ENCODE measurements at places on chromosomes 3 and 15. TPM values are rescaled to one million over a fixed set of nuclear protein-coding genes. Genes with fewer than 3 reads are reported as not detected.

DNA sequence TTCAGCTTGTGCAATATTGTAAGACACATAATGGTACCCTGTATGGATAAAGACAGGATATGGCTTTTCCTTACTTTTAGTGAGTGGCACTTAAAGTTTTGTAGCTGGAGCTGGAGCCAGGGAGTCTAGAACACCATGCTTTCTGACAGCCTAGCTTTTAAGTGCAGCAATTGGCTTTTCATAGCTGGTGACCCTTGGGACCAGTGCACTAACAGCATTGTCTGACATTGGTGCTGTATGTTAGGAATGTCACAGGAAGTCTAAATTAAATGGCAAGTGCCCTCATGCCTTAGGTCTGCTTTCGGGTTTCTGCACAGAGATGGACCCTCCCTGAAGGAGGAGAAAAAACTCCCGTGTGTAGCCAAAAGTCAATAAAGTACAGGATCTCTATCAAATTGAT lies 628.2 kb downstream of the NR2F2 start:
- H3K4me1 ChIP-seq, result no peaks in the 10 kb centered on the region
- no peaks in the 10 kb centered on the region for H3K36me3 ChIP-seq

GRCh38 chr3:148729476-148730055 lies 31.9 kb downstream of the AGTR1 start:
- no peak for DNase-seq
- H3K27me3 ChIP-seq, result no peaks in the 10 kb centered on the region
- H3K36me3 ChIP-seq, result no peaks in the 10 kb centered on the region
- peaks cover 4% of the 10 kb centered on the region for H3K4me1 ChIP-seq
- H3K4me3 ChIP-seq, result no peak overlapping the region

GRCh38 chr3:51696954-51697353 lies 9.9 kb upstream of the GRM2 start:
- no peak for DNase-seq
- no peak overlapping the region for H3K4me3 ChIP-seq
- no peaks in the 10 kb centered on the region for H3K36me3 ChIP-seq
- H3K27me3 ChIP-seq, result no peaks in the 10 kb centered on the region

DNA sequence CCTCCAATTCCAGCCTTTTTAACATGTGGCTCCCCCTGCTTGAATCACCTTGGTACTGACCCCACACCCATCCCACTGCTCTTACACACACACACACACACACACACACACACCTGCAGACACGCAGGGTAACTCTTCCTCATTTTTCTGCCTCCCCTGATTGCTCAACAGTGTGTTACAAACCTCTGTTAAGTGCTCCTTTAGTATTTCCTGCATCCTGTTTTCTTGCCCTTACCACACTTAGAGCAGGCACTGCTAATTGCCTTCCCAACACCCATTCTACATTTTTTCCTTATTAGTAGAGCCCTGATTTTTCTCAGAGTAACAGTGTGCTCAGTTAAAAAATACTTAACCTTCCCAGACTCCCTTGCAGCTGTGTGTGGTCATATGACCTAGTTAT lies 184.0 kb downstream of the EBLN2 start:
- DNase-seq, result no peak
- H3K36me3 ChIP-seq, result peaks cover 3% of the 10 kb centered on the region
- H3K4me3 ChIP-seq, result no peak overlapping the region
- no peak overlapping the region for H3K27ac ChIP-seq
- H3K27me3 ChIP-seq, result no peaks in the 10 kb centered on the region

- peak; percentile 34 for DNase-seq
- H3K4me3 ChIP-seq, result no peak overlapping the region
Observed at GRCh38 chr3:97979610-97980009, 7.4 kb upstream of the RIOX2 start.

GRCh38 chr15:90211440-90212143 lies 10.5 kb downstream of the SEMA4B start:
- no peak overlapping the region for H3K4me3 ChIP-seq
- H3K36me3 ChIP-seq, result peaks cover 4% of the 10 kb centered on the region
- peaks cover 9% of the 10 kb centered on the region for H3K4me1 ChIP-seq
- no peak for DNase-seq
- H3K27ac ChIP-seq, result peak overlapping the region; percentile 60
- H3K27me3 ChIP-seq, result no peaks in the 10 kb centered on the region

GRCh38 chr15:100809587-100809986 lies 70.0 kb upstream of the ALDH1A3 start:
- no peak for DNase-seq
- H3K4me1 ChIP-seq, result peaks cover 2% of the 10 kb centered on the region
- H3K27ac ChIP-seq, result no peak overlapping the region
- H3K36me3 ChIP-seq, result 0 out of 2 replicates have a peak, but pooled peaks cover under 1% of the 10 kb centered on the region

DNA sequence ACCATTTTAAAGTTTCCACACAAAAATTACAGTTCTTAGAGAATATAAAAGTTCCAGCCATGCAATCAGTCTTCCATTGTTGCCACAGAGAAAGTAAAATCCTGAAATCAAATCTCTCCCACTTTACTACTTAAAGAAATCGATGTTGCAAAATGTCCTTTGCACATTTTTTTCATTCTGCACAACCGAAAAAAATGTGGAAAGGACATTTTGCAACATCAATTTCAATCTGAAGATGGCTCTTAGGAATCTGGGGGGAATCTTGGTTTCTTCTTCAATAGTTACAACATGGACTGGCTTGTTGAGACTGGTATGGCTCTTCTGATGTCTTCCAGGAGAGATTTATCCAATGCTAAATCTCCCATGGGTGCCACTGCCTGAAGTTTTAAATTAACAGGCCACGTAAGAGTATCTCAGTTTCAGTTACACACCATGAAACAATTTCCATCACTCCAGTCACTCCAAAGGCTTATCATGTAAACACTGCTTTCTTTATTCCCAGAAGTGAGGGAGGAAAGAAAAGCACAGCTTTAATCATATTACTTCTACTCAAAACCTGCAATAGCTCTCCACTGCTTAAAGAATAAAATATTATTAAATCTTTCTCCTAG lies 55.8 kb upstream of the CTNNB1 start:
- H3K4me3 ChIP-seq, result no peak overlapping the region
- no peak overlapping the region for H3K27ac ChIP-seq
- peaks cover 12% of the 10 kb centered on the region for H3K4me1 ChIP-seq
- no peak for DNase-seq
- H3K36me3 ChIP-seq, result peaks cover 12% of the 10 kb centered on the region
- H3K27me3 ChIP-seq, result no peaks in the 10 kb centered on the region

- H3K36me3 ChIP-seq, result peaks cover 3% of the 10 kb centered on the region
- no peak overlapping the region for H3K27ac ChIP-seq
Observed at GRCh38 chr3:158522221-158523136, 48.5 kb upstream of the MLF1 start.

TPM1 gene
- total RNA-seq, result 370 TPM

CACNA2D3 gene
- 4.0 TPM for total RNA-seq

PRSS50 gene
- 1.4 TPM for total RNA-seq
